ENCODE measurements at places on chromosomes 2 and 18.

- no peak for DNase-seq
Observed at GRCh38 chr18:79847606-79848293, 50.0 kb downstream of the KCNG2 start.

- DNase-seq: no peak
Observed at GRCh38 chr2:215020283-215020682, 118.1 kb downstream of the ABCA12 start.

DNA sequence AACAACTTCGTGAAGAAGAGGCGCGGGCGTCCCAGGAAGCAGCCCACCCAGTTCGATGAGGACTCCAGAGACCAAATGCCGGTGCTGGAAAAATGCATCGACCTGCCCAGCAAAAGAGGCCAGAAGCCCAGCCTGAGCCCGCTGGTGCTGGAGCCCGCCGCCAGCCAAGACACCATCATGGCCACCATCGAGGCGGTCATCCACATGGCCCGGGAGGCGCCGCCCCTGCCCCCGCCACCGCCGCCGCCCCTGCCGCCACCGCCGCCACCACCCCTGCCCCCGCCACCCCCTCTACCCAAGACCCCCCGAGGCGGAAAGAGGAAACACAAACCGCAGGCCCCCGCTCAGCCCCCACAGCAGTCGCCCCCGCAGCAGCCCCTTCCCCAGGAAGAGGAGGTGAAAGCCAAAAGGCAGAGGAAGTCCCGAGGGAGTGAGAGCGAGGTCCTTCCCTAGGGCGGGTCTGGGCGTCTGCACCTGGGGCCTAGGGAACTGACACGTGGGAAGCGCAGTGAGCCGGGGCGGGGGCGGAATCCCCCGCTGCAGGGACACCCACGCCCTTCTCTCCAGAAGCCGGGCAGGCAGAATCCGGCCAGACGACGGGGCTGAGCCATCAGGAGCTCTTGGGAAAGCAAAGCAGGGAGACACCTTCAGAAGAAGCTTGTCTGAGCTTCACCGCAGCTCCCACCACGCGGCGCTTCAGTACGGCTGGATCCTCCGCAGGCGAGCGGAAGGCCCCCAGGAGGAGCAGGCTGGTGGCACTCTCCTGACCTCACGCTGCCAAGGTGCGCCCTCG lies 382.8 kb downstream of the SETBP1 start:
- DNase-seq: no peak

DNA sequence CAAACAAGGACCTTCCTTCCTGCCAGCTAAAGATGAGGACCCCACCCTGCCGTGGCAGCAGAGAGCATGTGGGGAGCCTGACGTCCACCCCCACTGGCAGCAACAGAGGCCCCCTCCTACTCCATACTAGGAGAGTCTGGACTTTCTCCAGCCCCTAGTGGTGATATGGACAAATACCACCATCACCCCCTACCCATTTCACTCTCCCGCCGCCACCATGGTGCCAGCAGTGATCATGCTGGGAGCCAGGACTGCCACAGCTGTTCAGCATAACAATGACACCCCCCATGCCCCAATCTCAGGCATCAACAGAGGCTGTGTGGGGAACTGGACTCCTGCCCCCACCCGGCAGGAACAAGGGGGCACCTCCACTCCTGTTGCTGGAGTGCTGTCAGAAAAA lies 42.7 kb upstream of the ATP9B start:
- no peak for DNase-seq

DNA sequence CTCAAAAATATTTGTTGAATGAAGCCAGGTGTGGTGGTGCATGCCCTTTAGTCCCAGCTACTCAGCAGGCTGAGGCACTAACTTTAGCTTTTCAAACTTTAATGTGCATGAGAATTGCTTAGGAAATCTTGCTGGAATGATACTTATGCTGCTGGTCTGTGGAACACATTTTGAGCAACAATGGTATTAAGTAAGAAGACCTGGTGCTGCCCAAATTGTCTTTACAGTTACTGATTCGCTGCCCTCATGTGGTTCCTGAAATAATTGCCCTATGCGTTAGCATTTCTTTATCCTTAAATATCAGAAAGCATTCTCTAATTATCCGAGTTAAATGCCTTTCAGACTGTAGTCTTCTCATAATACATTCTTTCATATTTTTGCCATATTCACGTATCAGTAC lies 76.0 kb upstream of the SESTD1 start:
- DNase-seq: no peak

DNA sequence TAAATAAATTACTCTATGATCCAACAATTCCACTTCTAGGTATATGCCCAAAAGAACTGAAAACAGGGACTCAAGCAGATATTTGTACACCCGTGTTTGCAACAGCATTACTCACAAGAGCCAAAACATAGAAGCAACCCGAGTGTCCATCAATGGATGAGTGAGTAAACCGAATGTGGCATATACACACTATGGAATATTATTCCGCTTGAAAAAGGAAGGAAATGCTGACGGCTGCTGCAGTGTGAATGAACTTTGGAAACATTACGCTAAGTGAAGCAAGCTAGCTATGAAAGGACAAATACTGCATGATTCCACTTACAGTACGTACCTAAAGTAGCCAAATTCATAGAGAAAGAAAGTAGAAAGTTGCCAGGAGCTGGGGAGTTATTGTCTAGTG lies 32.2 kb downstream of the MREG start:
- no peak for DNase-seq

- no peak for DNase-seq
Observed at GRCh38 chr18:40355726-40356125, 1599.3 kb upstream of the PIK3C3 start.

DNA sequence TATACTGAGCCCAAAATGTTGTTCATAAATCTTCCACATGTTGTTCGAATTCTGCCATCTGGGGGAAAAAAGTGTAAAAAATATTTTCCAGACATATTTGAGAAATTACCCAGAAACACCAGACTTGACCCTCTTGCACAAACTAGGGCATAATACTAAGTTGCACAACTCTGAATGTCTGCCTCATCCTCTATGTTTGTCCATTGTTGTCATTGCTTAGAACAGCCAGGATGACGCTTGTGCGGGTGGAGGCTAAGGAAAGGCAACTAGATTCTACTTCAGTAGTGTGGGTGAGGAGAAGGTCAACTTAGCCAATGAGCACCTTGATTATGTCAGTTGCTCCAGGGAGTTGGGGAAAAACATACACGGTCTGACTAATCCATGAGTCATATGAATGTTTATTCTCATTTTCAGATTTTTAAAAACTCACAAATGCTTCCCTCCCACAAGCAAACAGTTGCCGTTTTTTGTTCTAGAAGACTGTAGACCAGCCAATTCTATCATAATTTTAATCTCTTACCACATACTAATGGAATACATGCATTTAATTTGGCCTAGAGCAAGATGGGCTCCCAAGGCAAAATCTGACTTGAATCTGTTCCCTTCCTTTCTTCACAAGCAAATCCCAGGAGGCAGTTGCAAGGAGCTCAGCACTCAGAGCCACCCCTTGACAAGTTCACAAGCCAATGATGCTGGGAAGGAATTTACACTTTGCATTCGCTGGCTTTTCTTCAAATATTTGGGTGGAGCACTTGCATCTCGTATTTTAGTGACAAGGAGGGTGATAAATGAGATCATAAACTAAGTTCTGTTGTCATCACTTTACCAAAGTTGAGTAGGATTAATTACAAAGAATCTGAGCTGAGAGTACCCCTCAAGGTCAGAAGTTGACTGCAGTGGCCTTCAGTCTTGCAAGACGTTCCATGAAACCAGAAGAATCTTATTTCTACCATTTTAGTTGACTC lies 163.2 kb upstream of the TWIST2 start:
- no peak for DNase-seq

GRCh38 chr2:21571686-21572085 lies 447.9 kb downstream of the TDRD15 start:
- DNase-seq: no peak

- no peak for DNase-seq
Observed at GRCh38 chr2:9360110-9360509, 63.2 kb downstream of the ITGB1BP1 start.

DNA sequence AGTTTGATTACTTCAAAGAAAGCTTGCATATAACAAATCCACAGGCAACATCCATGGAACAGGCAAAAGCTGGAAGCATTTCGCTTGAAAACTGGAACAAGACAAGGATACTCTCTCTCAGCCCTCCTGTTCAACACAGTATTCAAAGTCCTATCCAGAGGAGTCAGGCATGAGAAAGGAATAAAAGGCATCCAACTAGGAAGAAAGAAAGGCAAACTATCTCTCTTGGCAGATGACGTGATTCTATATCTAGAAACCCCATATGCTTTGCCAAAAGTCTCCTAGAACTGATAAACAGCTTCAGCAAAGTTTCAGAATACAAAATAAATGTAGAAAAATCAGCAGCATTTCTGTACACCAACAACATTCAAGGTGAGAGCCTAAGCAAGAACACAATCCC lies 34.1 kb upstream of the MC4R start:
- DNase-seq: no peak

DNA sequence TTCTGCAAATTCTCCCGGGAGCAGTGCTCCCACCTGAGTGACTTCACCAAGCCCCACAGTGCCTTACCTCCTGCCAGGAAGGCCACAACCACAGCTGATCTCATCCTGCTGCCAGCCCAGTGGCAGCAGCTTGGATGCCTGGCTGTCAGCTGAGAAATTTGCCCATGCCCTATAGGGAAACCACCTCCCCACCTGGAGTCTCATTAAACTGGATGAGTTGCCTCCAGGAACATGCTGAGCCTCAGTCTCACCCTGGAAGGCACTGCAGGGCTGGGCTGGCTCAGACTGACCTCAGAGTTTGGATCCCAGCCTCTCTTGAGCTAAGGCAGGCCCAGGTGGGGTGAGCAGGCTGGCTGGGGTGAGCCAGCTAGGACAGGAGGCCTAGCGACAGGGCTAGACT lies 23.3 kb downstream of the REEP1 start:
- DNase-seq: no peak

GRCh38 chr2:24080701-24081100 lies 3.9 kb downstream of the TP53I3 start:
- DNase-seq: no peak

DNA sequence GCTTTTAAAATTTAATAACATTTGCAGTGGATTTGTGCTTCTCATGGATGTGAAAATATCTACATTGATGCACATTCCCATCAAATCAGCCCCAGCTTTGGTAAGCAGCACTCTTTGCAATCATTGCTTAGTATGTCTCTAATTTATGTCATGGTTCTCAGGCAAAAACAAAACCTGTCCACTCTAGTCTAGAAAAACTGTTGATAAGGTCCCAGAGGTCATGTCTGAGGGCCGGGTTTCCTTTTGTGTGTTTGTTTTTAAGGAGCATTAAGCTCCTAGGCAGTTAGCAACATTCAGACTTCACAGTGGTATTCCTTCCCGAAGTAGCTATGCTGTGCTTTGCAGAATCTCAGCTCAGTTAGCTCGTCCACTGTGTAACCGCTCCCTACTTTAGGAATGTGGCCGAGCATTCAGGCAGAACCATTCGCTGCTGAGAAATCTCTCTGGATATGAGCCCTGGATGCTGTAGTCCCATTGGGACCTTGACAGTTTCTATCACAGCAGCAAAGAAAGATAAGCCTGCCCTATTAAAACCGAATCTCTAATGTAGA lies 4.0 kb downstream of the DIPK1C start:
- no peak for DNase-seq

DNA sequence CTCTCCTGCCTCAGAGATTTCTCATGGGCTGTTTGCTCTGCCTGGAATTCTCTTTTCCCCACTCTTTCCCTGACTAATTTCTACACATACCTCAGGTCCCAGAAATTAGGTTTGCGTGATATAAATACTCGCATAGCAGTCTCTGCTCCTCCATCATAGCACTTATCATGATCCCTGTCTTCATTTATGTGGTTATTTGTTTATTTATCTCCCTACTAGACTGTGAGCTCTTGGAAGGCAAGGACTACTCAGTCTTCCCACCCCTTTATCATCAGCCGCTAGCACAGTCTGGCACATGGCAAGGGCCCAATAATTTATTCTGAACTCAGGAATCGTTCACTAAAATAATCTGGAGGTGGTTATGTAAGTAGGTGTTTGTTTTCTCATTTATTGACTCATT lies 79.3 kb downstream of the ADCYAP1 start:
- no peak for DNase-seq

GRCh38 chr2:15757820-15758586 lies 166.3 kb downstream of the DDX1 start:
- no peak for DNase-seq

DNA sequence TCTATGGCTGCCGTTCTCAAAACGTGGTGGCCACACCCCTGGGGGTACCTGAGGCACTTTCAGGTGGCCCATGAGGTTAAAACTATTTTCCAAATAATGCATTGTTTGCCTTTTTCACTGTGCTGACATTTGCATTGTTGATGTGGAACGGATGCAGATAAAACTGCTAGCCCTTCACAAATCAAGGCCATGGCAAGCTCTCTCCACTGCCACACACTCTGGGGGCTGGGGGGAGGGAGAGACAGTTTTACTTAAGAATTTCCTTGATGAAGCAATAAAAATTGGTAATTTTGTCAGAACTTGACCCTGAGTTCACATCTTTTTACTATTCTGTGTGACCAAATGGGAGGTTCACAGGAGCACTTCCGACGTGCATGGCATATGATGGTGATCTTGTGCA lies 22.0 kb upstream of the TGIF1 start:
- DNase-seq: no peak

DNA sequence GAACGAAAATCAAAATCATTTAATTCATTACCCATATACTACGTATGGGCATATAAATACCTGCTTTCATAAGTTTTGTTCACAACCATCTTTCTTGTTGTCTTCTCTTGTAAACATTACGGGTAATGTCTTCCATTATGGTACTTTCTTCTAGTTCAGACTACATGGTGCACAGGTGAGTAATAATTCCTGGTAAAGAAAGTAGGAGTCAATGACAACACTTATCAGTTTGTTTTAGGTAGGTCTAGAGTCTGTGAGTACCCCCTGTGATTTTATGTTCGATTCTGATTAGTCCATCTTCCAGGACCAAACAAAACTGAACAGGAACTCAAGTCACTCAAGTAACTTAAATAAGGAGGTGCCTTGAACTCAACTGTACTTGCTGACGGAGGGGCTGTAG lies 25.2 kb upstream of the CTLA4 start:
- no peak for DNase-seq

DNA sequence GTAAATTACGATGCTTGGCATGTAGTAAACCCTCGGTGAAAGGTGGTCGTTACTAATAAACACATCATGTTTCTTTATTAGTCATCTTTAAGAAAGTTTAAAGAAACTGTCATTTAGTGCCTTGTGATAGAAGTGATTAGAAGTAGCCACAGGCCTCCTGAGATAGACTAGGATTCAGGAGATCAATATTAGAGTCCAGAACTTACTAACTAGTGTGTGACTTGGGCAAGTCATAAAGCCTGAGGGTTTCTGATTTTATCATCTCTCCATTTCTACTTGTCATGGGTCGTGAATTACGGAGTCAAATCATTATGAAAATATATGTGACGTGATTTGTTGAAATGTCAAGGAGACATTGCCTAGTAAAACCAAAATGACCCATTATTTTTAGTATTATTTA lies 6.7 kb downstream of the RPE start:
- DNase-seq: no peak

GRCh38 chr2:71216501-71216900 lies 10.4 kb downstream of the PAIP2B start:
- no peak for DNase-seq

- no peak for DNase-seq
Observed at GRCh38 chr2:146666340-146666739, 1178.5 kb upstream of the ACVR2A start.
